ENCODE measurements at places on chromosomes 7 and 10.

- DNase-seq, result no peak
Measured at GRCh38 chr7:51075681-51076580, 240.7 kb downstream of the COBL start.

- DNase-seq, result no peak
Measured at GRCh38 chr10:24292304-24293293, 83.7 kb downstream of the KIAA1217 start.

GRCh38 chr10:129111922-129112321 is 355.1 kb upstream of the MGMT start:
- DNase-seq, result no peak

DNA sequence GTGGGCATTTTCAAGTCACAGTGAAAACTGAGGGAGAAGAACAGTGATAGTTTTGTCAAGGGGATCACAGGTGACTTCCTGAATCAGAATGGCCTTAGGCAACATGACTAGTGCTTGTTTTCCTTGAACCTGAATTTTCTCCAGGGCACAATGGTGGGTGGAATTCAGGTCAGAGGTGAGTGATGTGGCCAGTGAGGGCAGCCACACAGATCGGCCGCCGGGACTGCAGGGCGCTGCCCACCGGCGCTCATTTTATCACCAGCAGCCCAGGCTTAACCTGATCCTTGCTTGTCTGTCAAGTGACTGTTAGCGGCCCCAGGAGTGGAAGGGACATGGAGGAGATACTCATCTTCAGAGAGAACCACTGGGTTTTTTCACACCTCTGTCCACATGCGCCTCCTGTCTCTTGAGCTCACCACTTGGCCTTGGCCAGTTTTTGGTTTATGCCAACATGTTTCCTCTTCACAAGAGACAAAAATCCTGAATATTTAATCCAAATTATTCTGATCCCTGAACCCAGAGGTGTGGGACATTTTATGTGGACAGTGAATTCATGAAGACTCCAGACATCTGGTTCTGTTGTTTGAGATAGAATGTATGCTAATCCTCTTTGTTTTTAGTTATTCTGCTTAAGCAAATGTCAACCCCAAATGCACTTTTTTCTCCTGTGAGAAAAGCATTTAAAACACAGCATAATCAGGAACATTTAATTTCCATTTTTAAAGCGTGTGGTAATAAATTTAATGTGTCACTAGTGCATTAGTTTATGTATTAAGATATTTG is 108.7 kb downstream of the DOCK1 start:
- DNase-seq, result no peak

DNA sequence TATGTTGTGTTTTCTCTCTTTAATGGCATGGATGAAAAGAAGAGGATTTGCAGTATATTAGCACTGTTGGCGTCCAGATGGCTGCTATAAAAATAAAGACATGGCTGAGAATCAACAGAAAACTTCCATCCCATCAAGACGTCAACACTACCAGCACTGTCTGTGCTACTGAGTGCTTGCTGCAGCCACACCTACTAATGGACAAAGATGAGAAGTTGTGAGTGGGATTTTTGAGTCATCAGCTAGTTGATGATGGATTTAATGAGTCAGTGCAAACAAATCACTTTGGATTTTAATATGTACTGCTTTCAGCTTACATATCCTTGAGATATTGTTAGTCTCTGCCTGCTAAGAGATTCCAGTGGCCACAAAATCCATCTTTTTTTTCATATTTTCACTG is 631.0 kb upstream of the ANKRD30A start:
- no peak for DNase-seq

DNA sequence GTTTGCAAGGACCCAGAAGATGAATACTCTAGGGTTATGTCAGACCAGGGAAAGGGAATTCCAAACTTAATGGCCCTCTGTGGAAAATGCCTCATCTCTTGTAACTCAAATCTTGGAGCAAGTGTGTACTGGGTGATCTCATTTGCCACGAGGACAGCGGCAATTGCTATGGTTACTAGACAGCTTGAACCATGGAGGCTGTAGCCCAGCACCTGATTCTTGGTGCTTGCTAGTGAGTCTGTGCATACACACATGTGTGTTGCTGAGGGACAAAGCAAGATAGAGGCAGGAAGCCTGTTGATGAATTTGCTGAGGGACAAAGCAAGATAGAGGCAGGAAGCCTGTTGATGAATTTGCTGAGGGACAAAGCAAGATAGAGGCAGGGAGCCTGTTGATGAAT is 58.6 kb upstream of the FEZF1 start:
- no peak for DNase-seq

GRCh38 chr10:61098966-61099365 is 155.0 kb upstream of the RHOBTB1 start:
- no peak for DNase-seq

DNA sequence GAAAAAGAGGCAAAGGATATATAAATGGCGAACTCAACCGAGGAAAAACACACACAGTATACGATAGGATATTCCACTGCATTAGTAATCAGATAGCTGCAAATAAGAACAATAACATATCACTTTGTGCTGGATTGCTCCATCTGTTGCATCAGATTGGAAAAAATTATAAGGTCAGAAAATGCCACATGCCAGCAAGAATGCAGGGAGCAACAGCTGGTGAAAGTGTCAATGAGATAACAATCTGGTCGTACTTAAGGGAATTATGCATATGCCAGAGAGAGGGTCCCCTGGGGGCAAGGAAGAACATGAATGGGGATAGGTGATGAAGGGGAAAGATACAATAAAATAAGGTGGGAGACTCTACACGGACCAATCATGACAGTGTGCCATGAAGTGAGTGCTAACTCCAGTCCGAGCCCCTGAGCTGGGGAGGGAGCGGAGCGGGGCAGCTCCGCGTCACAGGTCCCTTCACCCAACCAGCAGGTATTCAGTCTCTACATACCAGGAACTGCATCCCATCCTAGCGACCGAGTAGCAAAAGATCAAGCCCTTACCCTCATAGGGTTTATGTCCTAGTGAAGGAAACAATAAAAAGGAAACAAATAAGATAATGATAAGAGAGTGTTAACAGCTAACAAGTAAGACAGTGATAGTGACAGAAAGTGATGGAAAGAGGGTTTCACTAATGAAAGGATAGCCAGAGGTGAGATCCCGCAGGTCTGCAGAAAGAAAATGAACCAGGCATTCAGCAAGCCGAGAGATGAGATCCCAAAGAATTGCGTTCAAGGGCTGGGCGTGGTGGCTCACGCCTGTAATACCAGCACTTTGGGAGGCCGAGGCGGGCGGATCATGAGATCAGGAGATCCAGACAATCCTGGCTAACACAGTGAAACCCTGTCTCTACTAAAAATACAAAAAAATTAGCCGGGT is 9.4 kb downstream of the MPP7 start:
- DNase-seq, result no peak

DNA sequence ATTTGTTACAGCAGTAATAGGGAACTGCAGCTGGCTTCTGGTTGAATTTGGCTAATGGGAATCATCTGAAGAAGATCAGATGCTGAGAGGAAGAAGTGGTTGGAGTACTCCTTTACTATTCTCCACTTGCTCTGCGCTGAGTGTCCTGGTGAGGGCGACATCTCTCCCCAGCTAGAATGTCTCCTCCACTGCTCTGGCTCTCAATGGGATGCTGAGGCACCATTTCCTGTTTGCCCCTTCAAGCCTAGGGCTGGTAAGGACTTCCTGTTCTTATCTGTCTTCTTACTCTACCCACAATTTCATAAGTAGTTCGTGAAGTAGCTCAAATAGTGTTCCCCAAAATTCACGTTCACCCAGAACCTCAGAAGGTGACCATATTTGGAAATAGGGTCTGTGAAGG is 43.2 kb upstream of the TES start:
- DNase-seq, result no peak

DNA sequence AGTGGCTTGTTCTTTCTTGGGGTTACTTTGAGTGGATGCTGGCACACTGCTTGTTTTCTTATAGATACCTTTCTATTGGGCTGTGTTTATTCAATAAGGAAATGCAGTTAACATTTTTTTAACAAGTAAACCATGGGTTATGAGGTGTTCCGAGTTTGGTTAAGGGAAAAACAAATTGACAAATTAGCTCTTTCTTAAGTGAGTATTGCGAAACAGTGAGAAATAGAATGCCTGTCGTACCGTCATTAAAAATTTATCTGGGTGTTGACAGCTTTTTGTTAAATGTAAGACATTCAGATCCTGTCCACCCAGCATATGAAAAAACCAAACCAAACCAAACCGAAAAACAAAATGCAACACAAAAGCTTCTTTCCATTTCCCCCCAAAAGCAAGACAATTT is 6.2 kb downstream of the CUX1 start:
- DNase-seq, result no peak

DNA sequence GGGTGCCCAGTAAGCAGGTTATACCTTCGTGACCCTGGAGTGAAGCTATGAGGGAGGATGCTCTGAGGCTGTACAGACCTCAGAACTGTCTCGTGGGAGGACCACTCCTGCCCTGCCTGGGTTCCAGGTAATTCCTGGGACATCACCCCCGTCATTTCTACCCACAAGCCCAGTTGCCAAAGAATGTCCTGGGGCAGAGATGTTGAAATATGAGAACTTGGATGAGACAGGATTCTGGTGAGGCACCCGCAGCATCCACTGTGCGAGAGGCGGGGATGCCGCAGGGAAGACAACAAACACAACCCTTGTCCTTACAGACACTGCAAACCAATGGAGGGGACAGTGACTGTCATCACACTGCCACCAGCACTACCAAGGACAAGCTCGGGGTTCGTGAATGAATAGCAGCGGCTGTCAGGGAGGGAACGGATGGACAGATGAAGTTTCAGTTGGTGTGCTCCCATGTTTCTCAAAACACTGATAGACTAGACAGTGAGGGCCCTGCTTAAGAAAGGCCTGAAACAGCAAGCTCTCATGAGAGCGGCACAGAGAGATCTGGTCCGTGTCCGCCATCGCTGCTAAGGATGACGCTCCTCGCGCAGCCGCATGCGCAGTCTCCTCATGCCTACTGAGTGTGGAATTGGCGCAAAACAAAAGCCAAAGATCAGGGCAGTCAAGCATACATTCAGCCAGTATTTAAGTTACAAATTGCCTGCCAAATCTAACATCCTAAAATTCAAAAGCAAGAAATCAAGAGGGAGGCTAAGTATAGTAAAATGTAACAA is 82.0 kb upstream of the RHEB start:
- no peak for DNase-seq

DNA sequence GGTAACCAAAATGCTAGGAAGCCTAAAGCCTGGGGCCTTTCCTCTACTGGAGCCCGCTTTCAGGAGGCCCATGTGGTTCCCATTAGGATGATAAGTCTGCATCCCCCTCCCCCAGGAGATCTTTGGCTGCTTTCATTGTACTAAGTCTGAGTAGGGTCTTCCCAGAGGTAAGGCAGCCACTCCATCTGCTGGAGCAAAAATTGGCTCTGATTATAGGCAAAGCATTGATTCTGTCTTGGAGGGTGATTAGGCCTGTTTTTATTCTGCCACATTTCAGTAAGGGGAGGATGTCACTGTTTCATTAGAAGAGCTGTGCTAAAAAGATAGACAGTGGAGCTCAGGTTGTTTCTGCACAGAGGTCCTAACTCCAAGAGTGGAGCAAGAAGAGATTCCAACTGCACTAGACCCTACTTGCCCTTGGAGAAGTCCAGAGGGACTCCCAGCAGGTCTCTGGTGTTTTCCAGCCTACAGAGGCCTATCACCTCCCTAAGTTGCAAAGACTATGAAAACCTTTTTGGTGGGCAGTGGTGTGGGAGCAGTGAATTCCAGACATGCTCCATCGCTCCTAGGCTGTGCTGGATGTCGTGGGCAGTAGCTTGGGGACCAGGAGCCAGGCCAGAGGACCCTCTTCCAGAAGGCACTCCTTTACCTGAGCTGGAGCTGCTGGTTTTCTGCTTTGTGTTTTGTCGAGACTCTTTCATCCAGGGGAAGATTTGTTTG is 7.1 kb upstream of the HOXA2 start:
- DNase-seq, result no peak

DNA sequence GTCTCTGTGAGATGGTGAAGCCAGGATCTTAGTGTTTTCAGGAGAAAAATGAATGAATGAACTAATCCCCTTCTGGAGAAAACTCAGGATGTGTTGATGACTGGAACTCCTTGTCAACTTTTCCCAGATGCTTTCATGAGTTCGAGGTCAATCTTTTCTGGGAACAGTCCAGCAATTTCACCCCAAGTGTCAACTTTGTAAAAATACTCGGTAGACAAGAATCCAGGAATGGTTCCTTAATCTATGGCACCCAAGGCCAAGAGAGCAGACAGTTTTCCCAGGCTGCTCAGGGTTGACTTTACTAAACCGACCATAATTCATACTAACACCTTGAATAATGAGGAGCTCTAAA is 31.1 kb upstream of the LYZL1 start:
- DNase-seq, result no peak

- no peak for DNase-seq
Measured at GRCh38 chr10:131760416-131761166, 140.2 kb upstream of the PPP2R2D start.

DNA sequence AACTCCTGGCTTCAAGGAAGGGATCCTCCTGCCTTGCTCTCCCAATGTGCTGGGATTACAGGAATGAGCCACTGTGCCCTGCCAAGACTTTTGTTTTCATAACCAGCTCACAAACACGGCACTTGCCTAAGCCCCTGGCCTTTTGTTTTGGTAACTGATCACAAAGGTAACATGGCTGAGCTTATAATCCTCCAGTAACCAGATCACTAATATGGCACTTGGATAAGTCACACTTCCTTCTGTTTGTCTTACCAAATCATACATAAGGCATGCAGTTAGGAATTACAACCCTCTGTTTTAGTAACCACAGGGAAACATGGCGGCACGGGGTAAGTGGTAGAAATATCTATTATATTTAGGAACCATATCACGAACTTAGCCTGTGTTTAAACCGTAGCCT is 577.1 kb downstream of the CALN1 start:
- no peak for DNase-seq

GRCh38 chr10:54009672-54010071 is 791.4 kb downstream of the PCDH15 start:
- DNase-seq, result no peak

GRCh38 chr7:138982204-138982623 is 1.0 kb upstream of the KIAA1549 start:
- DNase-seq, result no peak

DNA sequence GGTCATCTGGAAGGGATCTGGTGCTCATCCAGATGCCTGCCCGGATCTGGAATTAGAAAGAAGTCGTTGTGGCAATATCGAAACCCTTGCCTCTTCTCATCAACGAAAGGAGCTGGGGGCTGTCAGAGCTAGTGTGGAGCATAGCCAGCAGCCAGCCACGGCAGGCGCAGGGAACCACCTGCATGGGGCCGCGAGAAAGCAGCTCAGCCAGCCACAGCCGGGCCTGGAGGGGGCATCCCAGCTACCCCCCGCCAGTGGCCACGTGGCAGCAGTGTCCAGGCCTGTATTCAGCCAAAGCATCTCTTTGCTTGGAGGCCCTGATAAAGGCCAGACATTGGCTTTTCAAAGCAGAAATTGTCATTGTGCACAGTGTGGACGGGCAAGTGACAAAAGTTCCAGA is 19.1 kb downstream of the GPR26 start:
- no peak for DNase-seq

GRCh38 chr7:96675548-96675947 is 34.1 kb downstream of the SEM1 start:
- no peak for DNase-seq

GRCh38 chr10:103712146-103712545 is 143.2 kb downstream of the SH3PXD2A start:
- no peak for DNase-seq

- DNase-seq, result no peak
Measured at GRCh38 chr7:15831606-15832005, 145.1 kb upstream of the MEOX2 start.

Measured in CD4-positive, alpha-beta T cell treated with Interleukin-6 for 4 hours (primary cell).